NAMALWA (cell line): ENCODE measurements at places on chromosomes 7 and 10.

GRCh38 chr7:80040335-80040734, 94.3 kb upstream of the GNAI1 start:
- DNase-seq, result no peak

GRCh38 chr7:36084485-36085091, 68.5 kb upstream of the EEPD1 start:
- no peak for DNase-seq

DNA sequence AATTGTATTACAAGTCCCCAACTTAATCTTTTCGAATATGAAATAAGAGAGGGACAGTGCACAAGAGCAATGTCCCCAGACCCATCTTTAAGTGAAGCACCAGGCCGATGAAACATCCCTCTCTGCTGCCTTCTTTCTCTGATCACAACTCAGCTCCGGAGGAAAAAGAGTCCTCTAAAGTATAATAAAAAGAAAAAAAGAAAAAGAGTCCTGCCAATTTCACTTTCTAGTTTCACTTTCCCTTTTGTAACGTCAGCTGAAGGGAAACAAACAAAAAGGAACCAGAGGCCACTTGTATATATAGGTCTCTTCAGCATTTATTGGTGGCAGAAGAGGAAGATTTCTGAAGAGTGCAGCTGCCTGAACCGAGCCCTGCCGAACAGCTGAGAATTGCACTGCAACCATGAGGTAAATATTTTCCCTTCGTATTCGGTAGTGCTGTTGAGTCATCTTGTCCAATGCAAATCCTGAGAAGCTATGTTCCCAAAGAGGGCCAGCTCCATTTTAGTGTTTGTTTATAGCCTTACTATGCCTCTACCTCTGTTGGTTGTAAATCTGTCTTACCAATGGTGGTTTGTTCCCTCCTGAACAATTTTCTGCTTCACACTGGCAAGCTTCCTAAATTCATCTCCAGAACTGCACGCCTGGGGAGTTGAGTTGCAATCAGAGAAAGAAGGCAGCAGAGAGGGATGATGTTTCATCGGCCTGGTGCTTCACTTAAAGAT, at the start of gene IFIT2:
IFIT2 (plus strand) TSS at position 326 of the 725 bp plus-strand sequence; CDS start at position 404, 78 bp downstream.
- peak; percentile 86 for DNase-seq

DNA sequence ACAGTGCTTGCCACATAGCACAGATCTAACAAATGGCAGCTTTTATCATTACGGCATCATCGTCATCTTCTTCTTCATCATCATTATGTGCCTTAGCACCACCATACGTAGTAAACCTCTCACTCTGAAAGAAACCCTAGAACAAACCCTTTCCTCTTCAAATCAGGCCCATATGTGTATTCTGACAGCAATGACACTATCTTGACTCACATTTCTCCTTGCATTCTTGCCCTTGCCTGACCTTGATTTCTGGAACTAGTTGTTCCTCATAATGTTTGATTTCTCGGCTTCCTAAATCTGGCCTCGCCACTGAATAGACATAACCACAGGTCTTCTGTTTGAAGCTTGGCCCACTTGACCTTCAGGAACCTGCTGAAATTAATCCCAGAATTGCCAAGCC, 115.3 kb downstream of the DGKI start:
- no peak for DNase-seq

DNA sequence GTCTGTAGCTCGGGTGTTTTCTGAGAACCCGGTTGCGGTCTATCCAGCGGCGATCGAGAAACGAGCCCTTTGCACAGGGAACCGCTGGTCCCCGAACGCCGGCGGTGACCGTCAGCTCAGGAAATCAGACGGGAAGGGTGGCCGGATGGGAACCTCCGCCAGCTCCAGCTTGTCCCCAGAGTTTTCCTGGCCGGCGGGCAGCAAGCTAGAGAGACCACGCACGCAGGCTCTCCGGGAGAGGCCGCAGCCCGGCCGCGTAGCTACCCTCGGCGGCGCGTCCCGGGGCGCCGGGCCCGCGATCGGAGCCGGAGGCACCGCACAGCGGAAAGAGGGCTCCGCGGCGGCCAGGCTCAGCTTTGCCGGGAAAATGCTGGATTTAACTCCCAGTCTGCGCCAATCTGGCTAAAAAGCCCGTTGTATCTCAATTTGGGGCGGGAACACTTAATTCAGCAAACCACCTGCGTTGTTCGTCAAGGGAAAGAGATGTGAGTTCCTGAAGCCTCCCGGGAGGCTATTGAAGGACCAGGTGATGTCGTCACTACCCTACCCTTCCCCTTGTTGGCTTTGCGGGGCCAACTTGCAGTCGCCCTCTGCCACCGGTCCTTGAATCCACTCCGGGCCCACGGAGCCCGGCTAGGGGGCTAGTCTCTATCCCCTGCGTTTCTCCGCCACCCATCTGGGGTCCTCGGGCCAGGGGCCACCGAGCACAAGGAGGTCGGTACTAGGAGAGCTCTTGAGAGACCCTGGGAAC, 859 bp upstream of the CH25H start:
- DNase-seq, result no peak

- no peak for DNase-seq
Measured at GRCh38 chr7:129739427-129739826, 127.9 kb downstream of the NRF1 start.

GRCh38 chr10:28930514-28931495, 253.5 kb downstream of the BAMBI start:
- no peak for DNase-seq

DNA sequence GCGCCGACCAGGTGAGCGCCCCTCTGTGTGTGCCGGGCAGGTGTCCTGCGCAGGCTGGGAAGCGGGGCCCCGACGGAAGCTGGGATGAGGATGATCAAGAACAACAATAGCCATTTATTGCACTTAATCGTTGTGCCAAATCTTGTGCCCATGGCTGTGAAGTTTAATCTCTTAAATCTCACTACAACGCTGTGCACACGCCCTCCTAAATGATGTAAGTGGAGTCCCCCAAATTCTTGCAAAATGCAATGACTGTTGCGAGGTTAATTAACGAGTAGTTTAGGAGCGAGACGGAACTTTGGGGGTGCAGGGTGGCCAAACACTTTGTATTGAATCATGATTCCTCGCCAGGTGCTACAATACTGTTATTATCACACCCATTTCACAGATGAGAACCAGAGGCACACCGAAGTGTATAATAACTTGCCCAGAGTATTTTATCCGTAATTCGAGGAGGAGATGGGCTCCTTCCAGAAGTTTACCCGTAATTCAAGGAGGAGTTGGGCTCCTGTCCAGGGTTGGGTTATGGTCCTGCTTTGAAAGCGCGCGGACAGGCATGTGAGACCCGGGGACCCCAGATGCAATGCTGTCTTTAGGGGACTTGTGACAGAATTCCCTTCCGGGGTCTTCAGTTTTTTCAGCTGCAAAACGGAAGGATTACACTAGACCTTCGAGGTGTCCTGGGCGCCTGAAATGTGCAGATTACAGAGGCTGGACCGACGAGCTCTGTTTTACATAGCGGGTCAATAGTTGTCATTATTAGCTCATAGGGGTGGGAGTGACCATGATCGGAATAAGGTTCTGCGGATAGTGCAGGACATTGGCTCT, 1.0 kb downstream of the FFAR4 start:
- no peak for DNase-seq

DNA sequence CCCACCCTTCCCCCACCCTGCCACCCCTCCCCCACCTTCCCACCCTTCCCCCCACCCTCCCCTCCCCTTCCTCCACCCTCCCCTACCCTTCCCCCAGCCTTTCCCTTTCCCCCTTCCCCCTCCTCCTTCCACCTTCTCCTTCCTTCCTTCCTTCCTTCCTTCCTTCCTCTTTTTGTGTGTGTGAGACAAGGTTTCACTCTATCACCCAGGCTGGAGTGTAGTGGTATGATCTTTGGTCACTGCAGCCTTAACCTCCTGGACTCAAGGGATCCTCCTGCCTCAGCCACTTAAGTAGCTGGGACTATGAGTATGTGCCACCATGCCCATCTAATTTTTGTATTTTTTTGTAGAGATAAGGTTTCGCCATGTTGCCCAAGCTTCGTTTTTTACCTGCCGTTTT, 35.2 kb downstream of the CYP17A1 start:
- DNase-seq, result no peak

GRCh38 chr7:139776486-139777132, 1.2 kb downstream of the HIPK2 start:
- peak; percentile 52 for DNase-seq
